Body of pancreas (tissue), 4 donors: ENCODE measurements at places on chromosomes 4 and X. TPM values are rescaled to one million over a fixed set of nuclear protein-coding genes. Genes with fewer than 3 reads are reported as not detected.

FAT4 gene
- total RNA-seq: 3.3 TPM

IL15 gene
- total RNA-seq: 0.66 TPM

- DNase-seq: no peak
Measured at GRCh38 chr4:85728464-85728863, 253.5 kb downstream of the ARHGAP24 start.

- no peak for DNase-seq
Measured at GRCh38 chr4:107380836-107381438, 339.1 kb downstream of the PAPSS1 start.

DNA sequence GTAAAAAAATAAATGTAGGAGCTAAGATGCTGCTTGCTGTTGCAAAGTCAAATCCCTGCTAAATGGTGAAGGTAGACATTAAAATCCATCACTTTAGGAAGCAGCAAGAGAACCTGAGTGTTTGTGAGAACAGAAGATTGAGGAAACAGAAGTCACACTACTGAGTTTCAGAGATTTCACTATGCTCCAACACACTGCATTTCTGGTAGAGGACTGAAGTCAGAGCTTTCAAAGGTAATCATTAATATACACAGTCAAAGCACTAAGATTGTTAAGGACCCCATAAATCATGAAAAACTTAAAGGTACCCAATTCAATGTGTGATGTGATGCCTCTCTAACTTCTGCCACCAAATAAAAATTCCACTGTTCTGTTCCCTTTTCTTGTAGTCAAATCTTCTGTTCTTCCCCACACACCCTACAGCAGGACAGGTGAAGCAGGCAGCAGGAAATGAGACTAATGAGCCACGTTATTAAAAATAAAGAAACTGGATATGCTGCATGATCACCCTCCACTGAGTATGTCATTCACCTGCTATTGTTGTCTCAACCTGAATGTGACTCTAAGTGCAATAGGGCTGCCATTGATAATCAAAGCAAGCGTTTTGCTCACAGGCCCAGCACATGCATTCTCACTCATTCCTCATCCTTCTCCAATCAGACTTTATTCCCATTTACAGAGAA is 28.9 kb upstream of the APELA start:
- DNase-seq: no peak

TAF9B gene
- total RNA-seq: 21.4 TPM

GRCh38 chr4:20017777-20018115 is 234.0 kb upstream of the SLIT2 start:
- DNase-seq: no peak

DNA sequence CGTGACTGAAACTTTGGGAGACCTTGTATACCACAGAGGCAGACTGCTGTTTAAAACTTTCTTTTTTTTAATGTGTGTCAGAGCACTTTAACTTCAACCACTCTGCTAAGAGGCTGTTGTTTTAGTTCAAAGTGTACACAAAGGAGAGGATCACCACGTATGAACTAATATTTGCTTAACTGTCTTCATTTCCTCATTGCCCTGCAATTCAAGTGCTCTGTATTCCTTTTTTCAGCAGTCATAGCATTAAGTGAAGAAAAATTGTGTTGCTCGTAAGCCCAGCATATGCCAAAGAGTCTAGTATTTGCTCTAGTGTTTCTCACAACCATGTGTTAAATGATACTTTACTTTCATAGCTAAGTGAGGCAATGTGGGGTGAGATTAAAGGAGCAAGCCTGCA is 63.0 kb upstream of the HHIP start:
- no peak for DNase-seq

GRCh38 chr4:26787461-26788340 is 72.9 kb upstream of the STIM2 start:
- peak; percentile 73 for DNase-seq

DNA sequence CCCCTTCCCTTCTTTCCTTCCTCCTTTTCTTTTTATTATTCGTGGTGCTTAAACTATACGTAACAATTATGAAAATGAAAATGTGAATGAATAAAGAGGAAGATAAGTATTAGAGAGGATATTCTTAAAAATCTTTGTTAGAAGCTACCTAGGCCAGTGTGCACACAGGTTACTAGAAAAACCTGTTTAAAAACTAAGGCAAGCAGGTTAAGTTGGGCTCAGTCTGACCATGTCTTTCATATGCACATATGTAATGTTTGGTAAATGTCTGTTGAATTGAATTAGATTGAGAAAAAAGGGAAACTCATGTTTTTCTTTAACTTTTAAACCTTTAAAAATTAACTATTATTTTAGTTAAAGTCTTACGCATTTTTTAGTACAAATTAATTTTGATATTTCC is 7.8 kb downstream of the SHROOM3 start:
- DNase-seq: no peak

GRCh38 chrX:8018934-8019333 is 91.7 kb upstream of the PNPLA4 start:
- no peak for DNase-seq

GRCh38 chr4:128596853-128597252 is 212.6 kb upstream of the JADE1 start:
- DNase-seq: no peak

DNA sequence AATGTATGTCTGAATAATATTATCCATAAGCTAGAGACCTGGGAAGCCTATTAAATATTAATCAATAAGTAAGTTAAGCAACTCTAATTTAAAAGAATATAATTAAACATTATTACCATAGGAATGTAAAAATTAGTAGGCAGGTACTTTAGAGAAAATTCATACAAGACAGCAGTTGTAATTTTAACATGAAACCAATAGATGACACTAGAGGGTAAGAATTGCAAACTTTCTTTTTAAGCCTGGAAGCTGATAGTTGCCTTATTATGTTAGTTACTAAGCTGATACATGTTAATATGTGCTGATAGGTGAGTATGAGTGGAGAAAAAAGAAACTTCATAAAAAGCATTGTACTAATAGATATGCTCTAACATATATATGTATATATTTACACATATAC is 1157.4 kb downstream of the FAM133A start:
- no peak for DNase-seq

VEGFD gene
- total RNA-seq: not detected

MAOB gene
- 5.7 TPM for total RNA-seq

DNA sequence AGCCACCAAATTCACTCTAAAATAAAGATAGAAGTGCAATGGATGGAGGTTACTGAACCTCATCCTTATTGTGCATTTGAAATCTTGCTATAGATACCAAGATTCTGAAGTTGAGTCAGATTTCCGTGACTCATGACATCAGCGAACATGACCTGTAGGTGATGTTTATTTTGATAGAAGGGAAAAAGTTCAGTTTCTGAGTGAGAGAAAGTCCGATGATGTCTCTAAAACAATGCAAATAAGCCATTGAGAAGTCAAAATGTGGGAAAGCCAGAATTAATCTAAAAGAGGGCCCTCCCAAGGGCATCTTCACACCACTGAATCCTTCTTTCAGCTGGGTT is 20.0 kb downstream of the PHOX2B start:
- DNase-seq: no peak

EPHA5 gene
- total RNA-seq: not detected

GUCY1B1 gene
- 11.9 TPM for total RNA-seq

DNA sequence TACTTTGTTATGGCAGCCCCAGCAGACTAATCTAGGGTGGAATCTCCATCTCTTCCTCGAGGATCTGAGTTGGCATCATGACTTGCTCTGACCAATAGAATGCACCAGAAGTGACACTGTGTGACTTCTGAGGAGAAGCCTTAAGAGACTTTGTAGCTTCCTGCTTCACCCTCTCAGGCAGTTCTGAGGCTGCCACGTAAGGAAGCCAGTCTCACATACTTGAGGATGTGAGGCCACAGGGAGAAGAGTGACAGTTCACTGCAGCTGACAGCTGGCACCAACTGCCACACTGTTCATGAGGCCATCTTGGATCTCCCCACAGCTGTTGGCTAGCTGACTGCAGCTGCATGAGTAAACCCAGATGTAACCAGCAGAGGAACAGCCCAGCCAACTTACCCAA is 29.3 kb upstream of the BCOR start:
- no peak for DNase-seq

PRKX gene
- total RNA-seq: 11.2 TPM

ABCE1 gene
- 50.4 TPM for total RNA-seq

DNA sequence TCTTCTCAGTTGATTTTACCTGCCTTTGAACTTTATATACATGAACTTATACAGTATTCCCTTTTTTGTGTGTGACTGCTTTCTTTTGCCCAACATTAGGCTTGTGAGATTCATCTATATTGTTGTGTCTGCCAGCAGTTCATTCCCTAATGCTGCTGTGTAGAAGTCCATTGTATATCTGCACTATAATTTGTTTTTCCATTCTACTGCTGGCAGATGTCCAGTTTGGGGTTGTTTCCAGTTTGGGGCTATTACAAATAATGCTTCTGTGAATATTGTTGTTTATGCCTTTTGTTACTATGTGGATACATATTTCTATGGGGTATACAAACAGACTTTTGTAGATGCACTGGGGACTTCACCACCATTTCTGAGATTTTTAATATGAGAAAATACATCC is 268.4 kb downstream of the DCTD start:
- DNase-seq: no peak

DNA sequence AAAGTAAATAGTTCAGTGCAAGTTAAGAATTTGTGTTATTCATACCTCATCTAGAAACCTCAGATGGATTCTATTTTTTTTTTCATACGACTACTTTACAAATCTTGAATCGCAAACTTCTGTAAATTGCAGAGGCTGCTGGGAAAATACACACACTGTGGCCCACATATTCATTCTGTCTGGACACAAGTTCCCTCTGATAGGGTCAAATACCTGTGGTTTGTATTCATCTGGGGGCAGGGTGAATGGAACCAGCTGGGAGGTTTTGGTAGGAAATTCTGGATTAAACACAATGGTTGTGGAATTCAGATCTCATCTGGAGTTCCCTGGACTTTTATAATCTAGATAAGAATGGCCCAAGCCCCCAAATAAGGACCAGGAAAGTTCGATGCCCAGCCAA is 56.2 kb downstream of the SPATA18 start:
- DNase-seq: no peak

SMAD1 gene
- total RNA-seq: 45.5 TPM

GRCh38 chr4:32249040-32249439 is 1528.9 kb downstream of the PCDH7 start:
- no peak for DNase-seq

- DNase-seq: no peak
Measured at GRCh38 chr4:78040431-78040830, 16.7 kb upstream of the FRAS1 start.

ATP2B3 gene
- total RNA-seq: not detected

MAGEA9B gene
- total RNA-seq: not detected

- DNase-seq: no peak
Measured at GRCh38 chr4:78441756-78442155, 109.8 kb upstream of the ANXA3 start.

ANTXR2 gene
- 16.9 TPM for total RNA-seq

GRCh38 chrX:25023908-25024307 is 8.1 kb upstream of the ARX start:
- no peak for DNase-seq

DNA sequence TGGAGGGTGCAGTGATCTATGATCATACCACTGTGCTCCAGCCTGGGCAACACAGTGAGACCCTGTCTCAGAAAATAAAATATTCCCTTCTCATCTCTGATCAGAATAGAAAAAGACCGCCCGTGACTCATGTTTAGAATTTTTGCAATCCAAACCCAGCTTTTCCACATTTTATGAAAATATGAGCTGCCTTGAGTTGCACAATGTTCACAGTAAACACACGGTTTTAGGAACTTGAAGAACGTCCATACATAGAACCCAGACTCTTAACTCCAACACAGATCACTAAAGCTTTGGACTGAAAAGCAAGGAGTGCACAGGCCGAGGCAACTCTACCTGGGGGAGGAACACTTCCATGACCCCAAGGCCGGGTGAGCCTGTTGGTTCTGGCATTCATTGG is 305.0 kb downstream of the TENM3 start:
- DNase-seq: no peak

- no peak for DNase-seq
Measured at GRCh38 chr4:73139991-73140390, 70.5 kb upstream of the COX18 start.

DNA sequence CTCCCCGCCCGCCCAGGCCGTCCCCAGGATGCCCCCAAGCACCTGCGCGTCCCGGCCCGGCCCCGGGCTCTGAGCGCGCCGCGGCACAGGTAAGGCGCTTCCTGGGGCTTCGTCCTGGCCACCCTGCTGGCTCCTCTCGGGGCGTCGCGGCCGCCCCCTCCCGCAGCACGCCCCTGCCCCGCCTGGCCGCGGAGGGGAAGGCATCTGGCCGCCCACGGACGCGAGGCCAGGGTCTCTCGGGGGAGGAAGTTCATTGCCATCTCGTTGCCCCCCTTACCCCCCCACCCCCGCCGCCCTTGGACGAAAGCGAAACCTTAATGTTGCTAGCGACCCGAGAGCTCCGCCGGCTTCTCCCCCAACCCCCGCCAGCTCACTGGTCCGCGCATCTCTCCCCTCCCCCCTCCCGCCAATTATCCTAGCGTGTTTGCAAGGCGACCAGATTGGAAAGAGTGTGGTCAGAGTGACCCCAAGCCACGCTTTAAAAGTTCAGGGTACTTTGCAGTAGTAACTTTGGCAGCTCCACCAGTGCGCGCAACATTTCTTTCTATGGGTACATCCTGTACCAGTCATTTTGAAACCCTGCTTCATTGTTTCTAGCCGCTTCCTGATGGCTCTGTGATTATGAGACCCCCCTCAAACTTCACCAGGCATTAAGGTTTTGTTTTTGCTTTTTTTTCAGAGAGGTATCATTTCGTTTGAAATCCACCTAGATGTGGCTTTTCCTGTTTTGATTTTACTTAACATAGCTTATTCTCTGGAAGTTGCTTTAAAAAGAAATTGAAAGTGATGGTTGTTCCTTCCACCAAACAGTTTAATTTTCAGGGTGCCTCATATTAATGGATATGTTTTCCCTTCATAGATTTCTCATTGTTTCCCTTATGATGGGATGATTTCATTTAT is 626 bp downstream of the TBC1D1 start:
- peak; percentile 46 for DNase-seq

GAGE12H gene
- total RNA-seq: not detected

ADGRG4 gene
- total RNA-seq: not detected

GRCh38 chr4:162659716-162660115 is 495.9 kb upstream of the FSTL5 start:
- DNase-seq: no peak

- no peak for DNase-seq
Measured at GRCh38 chr4:109990261-109991257, 77.9 kb downstream of the EGF start.
